Suppressor macrophage treated with lipopolysaccharide for 1 hour (primary cell): ENCODE measurements at places on chromosomes 7 and 10.
A peak's percentile ranks its signal among the peaks of the same experiment; 100 is the strongest.

- DNase-seq, result no peak
These were observed 56.8 kb downstream of the COBL start for GRCh38 chr7:51259766-51260165.

DNA sequence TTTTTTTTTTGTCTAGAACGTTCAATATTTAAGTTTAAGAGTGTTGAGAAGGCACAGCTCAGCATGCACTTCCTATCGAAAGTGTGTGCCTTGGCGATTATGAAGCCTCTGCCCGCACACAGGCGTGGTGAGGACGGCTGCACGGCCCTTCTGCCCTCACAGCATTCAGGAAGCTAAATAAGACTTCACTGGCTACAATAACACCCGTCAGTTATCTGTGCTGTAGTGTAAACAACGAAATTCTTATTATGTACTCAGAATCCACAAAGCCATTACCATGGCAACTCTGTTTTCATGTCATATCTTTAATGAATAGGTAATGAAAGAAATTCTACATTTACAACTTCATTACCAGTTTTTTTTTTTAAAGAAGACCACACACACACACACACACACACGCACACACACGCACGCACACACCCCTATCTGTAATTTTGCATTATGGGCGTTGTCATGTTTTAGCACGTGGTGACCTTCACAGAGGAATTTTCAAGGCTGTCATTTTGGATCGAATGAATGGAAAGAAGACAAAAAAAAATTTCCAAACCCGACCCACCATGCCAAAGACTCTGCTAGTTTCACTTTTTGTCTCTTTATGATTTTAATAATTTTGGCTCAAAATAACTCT lies 254.8 kb upstream of the CTBP2 start:
- no peak for DNase-seq

DNA sequence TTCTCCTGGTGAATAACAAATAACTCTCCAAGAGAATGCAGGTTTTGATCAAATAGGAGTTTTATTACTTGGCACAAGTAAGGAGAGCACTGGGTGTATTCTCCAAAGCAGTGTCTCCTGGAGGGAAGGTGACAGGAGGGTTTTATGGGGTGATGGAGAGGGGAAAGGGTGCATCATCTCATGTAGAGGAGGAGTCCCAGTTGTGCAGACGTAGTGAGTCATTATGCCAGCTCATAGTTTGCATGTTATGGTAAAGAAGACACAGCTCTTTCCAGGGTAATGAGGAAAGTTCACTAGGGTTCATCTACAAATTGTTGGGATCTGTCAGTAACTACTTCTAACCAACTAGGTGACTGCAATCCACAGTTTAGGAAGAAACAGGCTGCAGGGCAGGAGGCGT lies 347.9 kb upstream of the MEOX2 start:
- DNase-seq, result peak; percentile 29

DNA sequence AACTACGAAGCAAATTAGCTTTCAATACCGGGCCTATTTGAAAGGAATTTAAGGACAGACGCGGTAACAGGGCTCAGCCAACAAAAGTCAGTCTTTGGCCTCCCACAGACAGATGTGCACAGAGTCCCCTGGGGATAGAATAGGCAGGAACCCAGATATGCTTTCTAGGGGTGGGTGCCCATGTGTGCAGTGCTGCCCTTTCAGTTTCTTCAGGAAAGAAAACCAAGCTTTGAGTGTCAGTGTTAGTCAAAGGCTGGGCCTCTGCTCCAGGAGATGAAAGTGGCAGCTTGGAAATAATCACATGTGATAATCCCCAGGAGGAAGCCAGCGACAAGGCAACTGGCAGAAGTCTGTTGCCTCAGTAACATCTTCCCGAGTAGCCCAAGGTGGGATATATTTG lies 43.8 kb upstream of the CSTF2T start:
- DNase-seq, result no peak

- DNase-seq, result no peak
These were observed 159.4 kb downstream of the FRMD4A start for GRCh38 chr10:14171336-14171735.

GRCh38 chr10:77405771-77406241 lies 231.8 kb downstream of the KCNMA1 start:
- DNase-seq, result peak; percentile 57

DNA sequence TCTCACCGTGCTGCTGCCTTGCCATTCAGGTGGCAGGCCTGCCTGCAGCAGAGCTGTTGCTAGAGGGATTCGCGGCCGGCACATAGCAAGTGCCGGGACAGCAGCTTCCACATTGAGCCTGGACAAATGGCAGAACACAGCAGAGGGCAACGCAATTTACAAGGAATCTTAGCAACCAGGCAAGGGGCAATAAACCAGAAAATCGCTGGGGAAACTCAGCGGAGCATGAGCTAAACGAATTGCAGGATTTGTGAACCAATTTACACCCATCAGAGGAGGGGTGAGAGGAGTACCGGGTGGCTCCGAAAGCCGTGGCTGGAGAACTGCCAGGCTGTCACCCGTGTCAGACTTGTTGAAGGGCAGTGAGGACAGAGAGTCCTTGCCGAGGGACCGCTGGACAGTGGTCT lies 58.6 kb upstream of the LOXL4 start:
- DNase-seq, result no peak

GRCh38 chr10:14180911-14181566 lies 149.7 kb downstream of the FRMD4A start:
- no peak for DNase-seq

DNA sequence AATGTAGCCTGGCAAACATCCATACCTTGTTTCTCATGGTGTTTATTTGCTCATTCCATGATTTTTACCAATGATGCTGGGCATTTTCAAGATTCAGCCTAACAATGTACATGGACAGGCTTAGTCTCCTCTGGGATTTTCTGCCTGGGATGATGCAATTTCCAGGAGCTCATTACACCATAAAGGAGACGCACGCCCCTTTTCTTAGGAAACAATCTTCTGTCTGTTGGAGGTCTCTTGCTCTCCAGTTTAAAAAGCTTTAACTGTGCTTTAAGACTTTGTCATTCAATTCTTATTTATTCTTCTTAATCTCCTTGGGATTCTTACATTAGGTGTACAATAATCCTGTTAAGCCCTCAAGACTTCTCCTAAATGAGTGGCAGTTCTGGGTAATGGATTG lies 150.3 kb upstream of the NRP1 start:
- DNase-seq, result no peak

DNA sequence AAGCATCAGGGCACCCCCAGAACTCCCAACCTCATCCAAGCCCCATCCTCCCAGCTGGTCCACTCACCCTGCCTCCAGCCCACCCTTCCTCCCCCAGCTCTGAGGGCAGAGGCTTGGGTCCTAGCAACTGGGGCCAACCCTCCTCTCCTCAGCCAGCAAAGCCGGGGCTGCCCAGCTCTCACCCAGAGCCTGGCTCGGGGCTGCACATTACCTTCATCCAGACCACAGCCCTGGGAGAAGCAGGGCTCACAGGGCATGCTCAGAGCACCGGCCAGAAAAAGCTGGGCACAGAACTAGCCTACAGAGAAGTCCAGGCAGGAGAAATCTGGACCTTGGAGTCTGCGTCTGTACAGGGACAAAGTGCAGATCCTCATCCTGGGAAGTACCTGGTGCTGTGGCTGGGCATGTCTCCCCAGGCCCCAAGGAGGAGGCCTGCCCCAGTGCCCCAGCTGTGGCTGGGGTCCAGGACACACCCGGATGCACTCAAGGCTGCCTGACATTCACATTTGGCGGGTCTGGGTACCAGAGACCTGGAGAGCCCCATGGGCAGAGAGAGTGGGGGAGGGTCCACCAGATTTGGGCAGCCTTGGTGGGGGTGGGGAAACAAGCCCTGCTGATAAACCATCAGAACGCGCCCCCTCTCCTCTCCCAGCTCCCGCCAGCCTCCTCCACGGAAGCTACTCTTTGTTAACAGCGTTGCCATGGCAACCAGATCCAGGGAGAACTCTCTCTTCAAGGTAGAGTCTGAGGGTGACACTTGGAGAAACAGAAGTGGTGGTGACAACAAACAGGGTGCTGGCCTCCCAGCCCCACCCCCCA lies 5.1 kb downstream of the RASGEF1A start:
- DNase-seq, result no peak

GRCh38 chr7:149007146-149007545 lies 21.2 kb downstream of the PDIA4 start:
- no peak for DNase-seq

DNA sequence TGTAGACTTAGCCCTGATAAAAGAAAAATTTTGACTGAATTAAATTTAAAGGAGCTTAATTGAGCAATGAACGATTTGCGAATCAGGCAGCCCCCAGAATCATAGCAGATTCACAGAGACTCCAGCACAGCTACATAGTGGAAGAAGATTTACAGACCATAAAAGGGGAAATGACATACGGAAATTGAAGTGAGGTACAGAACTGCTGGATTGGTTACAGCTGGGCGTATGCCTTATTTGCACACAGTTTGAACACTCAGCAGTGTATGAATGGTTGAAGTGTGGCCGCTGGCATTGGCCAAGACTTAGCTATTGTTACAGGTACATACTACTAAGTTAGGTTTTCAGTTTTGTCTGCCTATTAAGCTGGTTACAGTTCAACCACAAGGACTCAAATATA lies 433.5 kb upstream of the CELF2 start:
- DNase-seq, result no peak

- peak; percentile 72 for DNase-seq
These were observed 116.2 kb downstream of the FAM107B start for GRCh38 chr10:14658331-14659127.

DNA sequence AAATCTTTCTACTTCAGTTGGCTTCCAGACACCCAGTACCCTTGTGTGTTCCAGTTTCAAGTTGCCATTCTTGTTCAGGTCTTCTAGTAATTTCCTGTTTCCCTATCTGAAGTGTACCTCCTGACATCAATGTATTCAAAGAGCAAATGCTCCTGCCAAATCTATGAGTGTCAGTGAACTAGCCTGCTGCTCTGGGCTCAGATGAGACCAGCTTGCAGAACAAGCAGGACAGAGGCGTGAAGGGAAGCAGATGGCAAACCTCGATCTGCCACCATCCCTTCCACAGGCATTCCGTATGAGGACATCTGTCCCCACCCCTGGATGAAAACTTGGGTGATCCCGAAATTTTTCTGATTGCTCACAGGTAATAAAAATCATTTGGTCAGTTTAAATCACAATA lies 4.4 kb upstream of the MPP7 start:
- DNase-seq, result no peak

DNA sequence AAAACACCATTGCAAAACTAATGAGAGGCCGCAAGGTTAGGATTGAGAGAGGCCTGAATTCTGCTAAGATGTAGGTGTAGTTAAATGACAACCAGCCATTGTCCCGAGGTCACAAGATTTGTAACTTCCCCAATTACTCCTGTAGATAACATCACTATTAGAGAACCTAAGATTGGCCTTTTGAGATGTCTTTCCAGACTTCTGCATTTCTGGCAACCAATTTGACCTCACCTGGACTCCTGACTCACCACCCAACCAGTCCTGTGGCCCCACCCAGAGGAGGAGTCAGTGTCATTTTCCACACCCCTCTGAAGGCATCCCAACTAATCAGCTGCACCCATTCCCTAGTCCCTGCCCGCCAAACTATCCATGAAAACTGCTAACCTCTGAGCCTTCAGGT lies 115.7 kb downstream of the PRKAG2 start:
- peak; percentile 33 for DNase-seq

- no peak for DNase-seq
These were observed 526.4 kb downstream of the KIF20B start for GRCh38 chr10:90227786-90228185.
